ENCODE measurements at places on chromosomes 5 and 9. TPM values are rescaled to one million over a fixed set of nuclear protein-coding genes. Genes with fewer than 3 reads are reported as not detected.

HRCT1 gene
- 3.3 TPM for total RNA-seq

TMOD1 gene
- total RNA-seq, result 0.42 TPM

TRIM36 gene
- total RNA-seq, result 0.27 TPM

PSMB7 gene
- 242 TPM for total RNA-seq

PCDHA5 gene
- total RNA-seq, result not detected

UBE2R2 gene
- total RNA-seq, result 36.3 TPM

C9orf50 gene
- total RNA-seq, result not detected

PCDHGC5 gene
- 5.1 TPM for total RNA-seq

PCDHGA7 gene
- total RNA-seq, result 2.7 TPM

WNT8A gene
- total RNA-seq, result not detected

PDE6A gene
- total RNA-seq, result not detected

FSTL4 gene
- not detected for total RNA-seq

VPS13A gene
- total RNA-seq, result 14.8 TPM

TMEM252 gene
- total RNA-seq, result not detected

CFAP157 gene
- not detected for total RNA-seq

SMC5 gene
- 19.1 TPM for total RNA-seq

GARIN3 gene
- not detected for total RNA-seq

DDX41 gene
- total RNA-seq, result 98.9 TPM

ANKRD34B gene
- total RNA-seq, result not detected

SLC36A2 gene
- total RNA-seq, result not detected

ZNF354C gene
- total RNA-seq, result 3.5 TPM

OR1K1 gene
- total RNA-seq, result not detected

SPATA31E1 gene
- not detected for total RNA-seq

TXNDC8 gene
- total RNA-seq, result not detected

FAM153A gene
- not detected for total RNA-seq

CDHR2 gene
- not detected for total RNA-seq

HAPLN1 gene
- total RNA-seq, result 8.4 TPM

PCDHGA11 gene
- total RNA-seq, result 9.7 TPM

SPATA9 gene
- total RNA-seq, result 0.42 TPM

FOXD4L6 gene
- total RNA-seq, result not detected

MZB1 gene
- total RNA-seq, result not detected

IFNA21 gene
- not detected for total RNA-seq

CCDC152 gene
- 0.47 TPM for total RNA-seq

CYFIP2 gene
- total RNA-seq, result 15.2 TPM

AJM1 gene
- total RNA-seq, result 8.0 TPM

LCN9 gene
- total RNA-seq, result not detected

KCNN2 gene
- 43.9 TPM for total RNA-seq

PCDHB3 gene
- total RNA-seq, result 0.49 TPM

FGF18 gene
- total RNA-seq, result not detected

SPINK4 gene
- not detected for total RNA-seq

PCDHGA3 gene
- total RNA-seq, result 2.2 TPM

GRIA1 gene
- 0.14 TPM for total RNA-seq

MARCHF3 gene
- 10.1 TPM for total RNA-seq

PRDM9 gene
- not detected for total RNA-seq

RALGPS1 gene
- 1.5 TPM for total RNA-seq

OR13J1 gene
- not detected for total RNA-seq

Measured in HFFc6 (cell line).